K562 (cell line): ENCODE measurements at places on chromosomes 6 and 20. TPM values are rescaled to one million over a fixed set of nuclear protein-coding genes. Genes with fewer than 3 reads are reported as not detected.

C20orf202 gene
- total RNA-seq, result 0.11 TPM in 1 of 2 replicates, not detected in the other

AKIRIN2 gene
- total RNA-seq, result 57.4 and 63.9 TPM in 2 replicates

OR12D3 gene
- total RNA-seq, result not detected in 2 replicates

CAGE1 gene
- 0.11 and 0.33 TPM in 2 replicates for total RNA-seq

LRRN4 gene
- not detected in 2 replicates for total RNA-seq

RAMACL gene
- 0.11 TPM in 1 of 2 replicates, not detected in the other for total RNA-seq

SPATS1 gene
- total RNA-seq, result not detected in 2 replicates

SEMG1 gene
- total RNA-seq, result not detected in 2 replicates

ESF1 gene
- 13.8 and 14.0 TPM in 2 replicates for total RNA-seq

ADGRF5 gene
- 0.07 and 0.22 TPM in 2 replicates for total RNA-seq

SLC22A2 gene
- total RNA-seq, result not detected in 2 replicates

DNA sequence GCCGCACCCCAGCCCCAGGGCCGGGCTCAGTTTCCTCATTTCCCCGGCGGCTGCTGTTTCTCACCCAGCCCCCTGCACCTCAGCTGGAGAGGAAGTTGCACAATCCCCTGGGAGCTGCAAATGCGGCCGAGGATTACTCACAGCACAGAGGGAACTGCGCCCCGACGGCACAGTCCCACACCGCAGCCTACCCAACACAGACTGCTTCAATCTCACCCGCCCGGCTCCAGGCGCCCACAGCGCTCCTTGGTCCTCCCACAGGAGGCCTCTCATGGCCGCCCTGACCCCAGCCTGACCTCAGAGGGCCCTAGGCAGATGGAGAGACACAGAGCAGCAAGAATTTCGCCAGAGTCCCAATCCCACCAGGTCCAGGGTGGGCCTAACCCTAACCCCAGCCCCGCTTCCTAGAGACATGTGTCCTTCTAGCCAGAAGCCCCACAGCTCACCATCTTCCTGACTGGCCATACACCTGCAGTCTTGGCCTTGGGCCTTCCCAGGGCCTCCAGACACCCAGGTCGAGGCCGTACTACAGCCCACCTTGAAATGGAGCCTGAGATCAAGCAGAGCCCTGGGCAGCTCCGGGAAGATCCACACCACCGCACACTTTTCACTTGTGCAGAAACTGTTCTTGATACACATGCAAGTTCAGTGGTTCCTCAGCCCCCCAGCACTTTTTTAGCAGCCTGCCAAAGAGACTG, 11.7 kb downstream of the TFEB start:
- no peak overlapping the region for H3K27ac ChIP-seq
- peaks cover 11% of the 10 kb centered on the region; the same call in 1 of the 2 replicates for H3K27me3 ChIP-seq
- DNase-seq, result peak; percentile 52

DNA sequence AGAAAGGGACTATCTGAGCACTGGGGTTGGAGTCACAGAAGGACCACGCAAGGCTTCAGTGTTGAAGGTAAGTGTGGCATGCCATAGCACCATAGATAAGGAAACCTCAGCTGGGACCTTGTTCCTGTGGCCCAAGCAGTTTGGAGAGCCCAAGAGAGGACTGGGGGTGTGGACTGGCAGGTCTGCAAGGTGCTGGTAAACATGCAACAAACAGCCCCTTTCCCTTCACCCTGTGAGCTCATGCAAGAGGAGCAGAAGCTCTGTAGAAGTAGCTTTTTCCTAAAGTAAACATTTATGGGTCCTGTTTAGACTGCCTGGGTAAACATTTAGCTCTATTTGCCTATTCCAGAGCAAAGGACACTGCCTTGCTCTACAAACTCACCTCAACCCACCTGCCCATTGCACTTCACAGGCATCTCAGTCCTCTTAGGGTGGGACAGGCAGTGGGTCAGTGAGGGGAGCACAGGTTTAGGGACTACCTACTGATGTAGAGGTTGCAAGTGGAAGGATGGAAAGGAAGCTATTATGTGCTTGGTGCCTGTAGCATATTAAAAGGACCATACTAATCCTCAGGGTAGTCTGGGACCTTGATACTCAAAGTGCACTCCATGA, 12.0 kb downstream of the ZSCAN31 start:
- H3K4me3 ChIP-seq, result no peak overlapping the region
- no peaks in the 10 kb centered on the region for H3K27me3 ChIP-seq
- peaks cover 16% of the 10 kb centered on the region for H3K36me3 ChIP-seq
- no peak for DNase-seq
- H3K4me1 ChIP-seq, result no peaks in the 10 kb centered on the region
- no peak overlapping the region for H3K27ac ChIP-seq

DNA sequence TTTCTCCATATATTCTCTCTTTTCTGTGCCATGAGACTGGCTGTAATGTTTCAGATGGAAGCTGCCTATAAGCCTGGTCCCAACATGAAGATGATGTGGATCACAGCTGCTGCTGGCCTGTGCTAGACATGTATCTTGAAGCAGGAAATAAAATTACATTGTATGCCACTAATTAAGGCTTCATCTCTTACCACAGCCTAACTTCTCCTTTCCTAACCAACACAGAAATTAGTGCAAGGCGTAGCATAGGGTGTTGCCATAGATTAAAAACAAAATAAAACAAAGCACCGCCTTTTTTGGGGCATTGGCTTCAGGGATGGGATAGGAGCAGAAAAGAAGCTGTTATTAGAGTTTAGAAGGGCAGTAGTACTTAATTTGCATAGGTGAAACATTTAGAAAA, 4.7 kb upstream of the SLC17A4 start:
- no peak overlapping the region for H3K27ac ChIP-seq
- no peak for DNase-seq

GRCh38 chr6:117078624-117079023, 186.7 kb upstream of the VGLL2 start:
- H3K4me3 ChIP-seq, result no peak overlapping the region
- H3K36me3 ChIP-seq, result no peaks in the 10 kb centered on the region

- H3K36me3 ChIP-seq, result no peaks in the 10 kb centered on the region
- H3K27ac ChIP-seq, result no peak overlapping the region
- DNase-seq, result no peak
- peaks cover 10% of the 10 kb centered on the region for H3K27me3 ChIP-seq
- H3K4me1 ChIP-seq, result 0 out of 3 replicates have a peak, but pooled peaks cover 3% of the 10 kb centered on the region
These were observed 83.0 kb downstream of the RTN4IP1 start for GRCh38 chr6:106546261-106546690.

DNA sequence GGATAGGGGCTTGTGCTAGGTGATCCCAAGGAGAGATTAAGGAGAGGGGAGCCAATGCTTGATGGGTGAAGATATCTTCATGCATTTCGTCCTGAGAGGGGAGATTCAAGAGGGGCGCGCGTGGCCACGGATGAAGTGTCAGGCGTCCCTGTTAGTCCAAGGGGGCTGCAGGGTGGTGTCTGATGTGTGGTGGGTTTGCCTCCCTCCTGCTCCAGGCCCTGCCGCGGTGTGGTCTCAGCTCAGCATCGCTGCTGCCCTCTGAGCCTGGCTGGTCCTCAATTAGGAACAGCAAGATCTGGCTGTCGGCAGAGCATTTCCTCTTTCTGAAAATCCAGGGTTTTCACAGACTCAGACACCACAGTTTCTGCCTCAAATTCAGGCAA, 318.0 kb downstream of the THBS2 start:
- no peaks in the 10 kb centered on the region for H3K4me1 ChIP-seq
- peaks cover 38% of the 10 kb centered on the region for H3K27me3 ChIP-seq
- H3K27ac ChIP-seq, result no peak overlapping the region
- H3K4me3 ChIP-seq, result no peak overlapping the region
- H3K36me3 ChIP-seq, result no peaks in the 10 kb centered on the region

DNA sequence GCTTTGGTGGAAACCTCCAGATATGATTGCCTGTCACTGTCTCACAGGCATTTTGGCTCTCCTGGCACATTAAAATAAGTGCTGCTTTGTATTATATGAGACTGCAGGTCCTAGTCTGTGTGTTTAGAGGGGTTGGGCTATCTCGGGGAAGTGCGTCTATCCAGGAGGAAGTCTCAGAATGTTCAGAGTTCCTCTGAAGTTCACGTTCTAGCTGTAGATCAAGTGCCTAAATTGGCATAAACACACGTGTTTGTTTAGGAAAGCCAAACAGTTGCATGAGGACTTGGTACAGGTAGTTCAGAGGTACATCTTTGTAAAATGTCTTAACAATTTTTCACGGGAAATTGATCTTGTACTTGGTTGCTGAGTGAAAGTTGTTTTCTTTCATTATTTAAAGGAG, 36.4 kb upstream of the SLC22A1 start:
- DNase-seq, result no peak
- peaks cover 94% of the 10 kb centered on the region for H3K36me3 ChIP-seq
- no peaks in the 10 kb centered on the region for H3K27me3 ChIP-seq
- no peak overlapping the region for H3K4me3 ChIP-seq
- H3K27ac ChIP-seq, result no peak overlapping the region
- no peaks in the 10 kb centered on the region for H3K4me1 ChIP-seq

GRCh38 chr6:19070520-19070919, 683.4 kb downstream of the RNF144B start:
- H3K36me3 ChIP-seq, result no peaks in the 10 kb centered on the region
- H3K27me3 ChIP-seq, result no peaks in the 10 kb centered on the region
- no peak overlapping the region for H3K4me3 ChIP-seq
- no peak overlapping the region for H3K27ac ChIP-seq
- H3K4me1 ChIP-seq, result no peaks in the 10 kb centered on the region

GRCh38 chr6:20117474-20117873, 94.8 kb downstream of the MBOAT1 start:
- H3K4me1 ChIP-seq, result no peaks in the 10 kb centered on the region
- DNase-seq, result no peak
- no peaks in the 10 kb centered on the region for H3K27me3 ChIP-seq
- H3K27ac ChIP-seq, result no peak overlapping the region
- H3K36me3 ChIP-seq, result peaks cover 8% of the 10 kb centered on the region; the same call in 2 of the 3 replicates
